ENCODE measurements at places on chromosomes 6 and 20.

DNA sequence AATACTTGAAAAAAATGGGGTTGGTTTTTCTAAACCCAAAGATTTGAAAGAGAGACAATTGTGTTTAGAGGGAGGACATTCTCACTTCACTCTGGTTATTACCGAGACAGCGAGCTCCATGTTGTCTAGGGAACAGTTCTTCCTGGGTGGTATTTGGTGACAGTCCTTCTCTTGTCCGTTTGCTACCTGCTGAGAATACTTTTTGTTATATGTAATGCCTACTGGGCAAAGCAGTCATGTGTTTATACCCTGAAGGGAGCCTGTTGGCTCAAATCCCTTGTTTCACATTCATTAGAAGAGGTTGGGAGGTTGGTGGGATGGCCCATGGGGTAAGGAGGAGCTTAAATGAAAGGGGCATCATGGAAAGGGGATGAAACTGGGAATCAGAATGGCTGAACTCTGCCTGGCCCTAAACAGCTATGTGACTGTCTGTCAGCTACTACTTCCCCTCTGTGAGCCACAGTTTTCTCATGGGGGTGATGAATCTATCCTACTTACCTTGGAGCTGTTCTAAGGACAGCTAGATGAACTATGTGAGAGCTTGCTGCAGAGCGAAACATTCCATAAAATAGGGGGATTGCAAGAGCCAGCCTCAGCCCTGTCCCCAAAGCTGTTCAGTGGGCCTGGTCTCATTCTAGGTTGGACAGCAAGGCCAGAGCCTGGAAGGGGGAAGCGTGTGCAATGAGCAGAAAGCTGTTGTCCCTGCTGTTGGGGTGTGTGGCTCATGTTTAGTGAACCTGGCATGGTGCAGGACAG is 43.5 kb downstream of the FNDC1 start:
- no peak for DNase-seq

GRCh38 chr6:151140767-151141166 is 99.0 kb upstream of the AKAP12 start:
- DNase-seq: no peak

- DNase-seq: no peak
These were observed 144.3 kb upstream of the ZNF184 start for GRCh38 chr6:27617046-27617687.

- no peak for DNase-seq
These were observed 37.2 kb downstream of the CNKSR3 start for GRCh38 chr6:154473324-154473723.

DNA sequence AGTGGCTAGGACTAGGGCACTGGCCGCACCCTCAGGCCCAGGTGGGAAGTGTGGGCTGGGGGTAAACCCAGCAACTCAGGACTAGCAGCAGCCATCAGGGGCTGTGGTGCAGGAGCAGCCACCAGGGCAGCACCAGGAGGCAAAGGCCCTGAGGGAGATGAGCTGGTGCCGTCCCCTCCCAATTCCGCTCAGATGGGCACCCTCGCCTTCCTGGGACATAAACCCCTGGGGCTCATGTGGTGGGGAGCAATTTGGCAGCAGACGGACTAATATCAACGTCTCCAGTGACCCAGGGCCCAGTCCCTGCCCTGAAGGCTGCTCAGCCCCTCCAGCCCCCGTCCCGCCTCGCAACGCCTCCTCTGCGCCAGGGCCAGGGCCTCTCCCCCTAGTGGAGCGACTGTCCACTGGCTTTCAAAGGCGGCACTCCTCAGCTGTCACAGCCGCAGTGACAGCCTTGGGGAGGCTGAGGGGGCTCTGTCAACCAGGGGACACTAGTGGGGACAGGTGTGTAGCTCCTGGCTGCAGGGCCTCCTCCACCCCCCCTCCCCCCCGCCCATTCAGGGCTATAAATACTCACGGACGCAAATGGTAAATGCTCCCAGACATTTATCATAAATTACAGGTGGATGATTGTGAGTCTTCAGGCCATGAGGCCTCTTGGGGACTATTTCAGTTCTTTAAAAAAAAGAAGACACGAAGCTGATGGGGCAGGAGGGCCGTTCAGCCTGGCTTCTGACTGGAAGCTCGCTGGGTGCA is 349.9 kb downstream of the ZFAND3 start:
- no peak for DNase-seq

DNA sequence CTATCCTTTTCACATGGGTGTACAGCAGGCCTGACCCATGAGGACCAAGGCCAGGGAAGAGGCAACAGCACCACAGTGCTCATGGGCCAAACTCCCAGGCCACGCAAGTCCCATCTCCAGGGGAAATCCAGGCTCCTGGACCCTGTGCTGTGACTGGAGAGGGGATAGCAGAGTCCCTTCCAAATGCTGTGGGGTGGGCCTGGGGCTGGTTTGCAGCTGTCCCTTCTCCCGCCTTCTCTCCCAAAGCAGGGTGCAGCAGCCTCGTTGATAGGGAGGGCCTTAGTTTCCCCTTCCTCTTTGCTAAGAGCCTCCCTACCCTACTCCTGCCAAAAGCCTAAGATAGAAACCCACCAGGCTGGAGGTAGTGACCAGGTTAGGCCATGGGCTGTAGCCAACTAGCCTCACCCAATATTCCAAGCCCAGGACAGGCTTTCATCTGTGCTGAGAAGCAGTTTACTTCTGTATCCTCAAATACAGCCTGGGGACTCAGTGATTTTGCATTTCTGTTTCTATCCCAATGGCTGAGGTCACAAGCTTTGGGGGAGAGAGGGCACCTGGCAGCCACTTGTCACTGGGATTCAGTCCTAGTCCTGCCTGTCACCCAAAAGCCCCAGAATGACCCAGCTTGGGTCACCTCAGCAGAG is 1.4 kb downstream of the CTSZ start:
- peak; percentile 15 for DNase-seq

- DNase-seq: peak; percentile 61
These were observed 8.8 kb downstream of the TMEM151B start for GRCh38 chr6:44278774-44279697.

DNA sequence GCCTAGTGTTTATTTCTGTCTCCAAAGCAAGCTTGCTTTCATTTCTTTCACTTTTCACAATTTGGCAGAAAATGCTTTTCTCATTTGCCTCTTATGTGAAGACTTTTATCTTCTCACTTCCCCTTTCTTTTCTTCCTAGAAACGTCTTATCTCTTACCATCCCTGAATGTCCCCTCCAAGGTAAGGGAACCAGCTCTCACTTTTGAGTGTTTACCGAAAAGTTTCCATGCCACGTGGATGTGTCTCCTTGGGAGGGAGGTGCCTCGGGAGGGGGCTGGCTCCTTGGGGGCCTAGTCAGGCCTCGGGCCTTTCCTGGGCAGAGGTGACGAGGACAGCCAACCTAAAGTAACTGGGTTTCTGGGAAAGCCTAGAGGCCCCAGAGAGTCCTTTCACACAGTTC is 127.4 kb downstream of the CD24 start:
- no peak for DNase-seq

DNA sequence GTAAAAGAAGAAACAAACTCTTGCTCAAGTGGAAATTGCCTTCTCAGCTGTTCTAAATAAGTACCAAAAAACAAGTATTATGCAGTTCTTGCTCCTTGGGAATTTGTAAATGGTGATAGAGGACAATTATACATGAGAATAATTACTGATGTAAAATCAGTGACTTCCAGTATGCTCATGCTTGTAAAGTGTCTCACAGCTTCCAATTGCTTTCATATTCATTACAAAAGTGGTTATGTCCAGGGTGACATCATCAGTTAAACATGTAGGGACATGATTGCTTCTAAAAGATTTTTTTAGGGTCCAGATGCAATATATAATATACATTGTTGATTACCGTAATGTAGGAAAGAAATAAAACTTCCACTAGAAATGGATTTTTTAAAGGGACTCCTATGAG is 122.8 kb upstream of the B3GAT2 start:
- DNase-seq: no peak

DNA sequence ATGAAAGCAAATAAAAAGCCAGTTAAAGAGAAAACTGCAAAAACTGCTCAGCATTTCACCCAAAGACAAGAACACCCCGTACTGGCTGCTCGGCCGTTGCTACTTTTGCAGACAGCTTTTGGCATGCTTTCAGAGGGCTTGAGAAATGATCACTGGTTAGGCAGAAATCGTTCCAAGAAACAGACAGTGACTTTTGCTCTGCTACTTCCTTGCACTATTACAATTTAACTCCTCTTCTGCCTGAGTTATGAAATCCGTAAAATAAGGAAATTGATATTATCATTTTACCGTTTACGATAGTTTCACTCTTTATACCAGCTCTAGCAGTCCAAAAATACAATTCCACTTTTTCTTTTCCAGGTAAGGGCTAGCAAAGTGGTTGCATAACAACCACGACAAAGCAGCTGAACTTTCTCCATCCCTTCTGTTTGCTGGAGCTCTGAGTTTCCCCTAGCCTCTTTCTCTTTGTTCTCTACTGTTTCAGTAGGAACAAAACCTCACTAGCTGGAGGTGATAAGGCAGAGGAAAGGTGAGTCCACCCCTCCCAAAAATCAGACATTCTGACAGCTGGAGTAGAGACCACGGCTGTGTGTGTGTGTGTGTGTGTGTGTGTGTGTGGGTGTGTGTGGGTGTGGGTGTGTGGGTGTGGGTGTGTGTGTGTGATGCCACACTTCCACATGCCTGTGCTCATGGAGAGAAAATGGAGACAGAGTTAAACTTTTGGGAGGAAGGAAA is 191.8 kb upstream of the RREB1 start:
- DNase-seq: peak; percentile 53

DNA sequence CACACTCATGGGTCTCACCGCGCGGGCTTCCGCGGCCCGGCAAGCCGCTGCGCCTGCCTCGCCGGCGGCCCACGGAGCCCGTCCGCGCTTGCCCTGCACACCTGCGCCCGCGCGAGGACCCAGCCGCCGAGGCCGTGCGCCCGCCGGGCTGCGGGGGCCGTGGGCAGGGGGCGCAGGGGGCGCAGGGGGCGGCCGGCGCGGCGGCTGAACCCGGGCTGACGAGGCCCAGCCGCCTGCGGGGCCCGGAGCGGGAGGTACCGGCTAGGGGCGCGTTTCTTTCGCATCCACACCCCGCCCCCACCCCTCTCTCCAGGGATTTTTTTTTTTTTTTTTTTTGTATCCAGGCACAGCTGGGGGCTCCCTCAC is 43.8 kb upstream of the OSTM1 start:
- no peak for DNase-seq

DNA sequence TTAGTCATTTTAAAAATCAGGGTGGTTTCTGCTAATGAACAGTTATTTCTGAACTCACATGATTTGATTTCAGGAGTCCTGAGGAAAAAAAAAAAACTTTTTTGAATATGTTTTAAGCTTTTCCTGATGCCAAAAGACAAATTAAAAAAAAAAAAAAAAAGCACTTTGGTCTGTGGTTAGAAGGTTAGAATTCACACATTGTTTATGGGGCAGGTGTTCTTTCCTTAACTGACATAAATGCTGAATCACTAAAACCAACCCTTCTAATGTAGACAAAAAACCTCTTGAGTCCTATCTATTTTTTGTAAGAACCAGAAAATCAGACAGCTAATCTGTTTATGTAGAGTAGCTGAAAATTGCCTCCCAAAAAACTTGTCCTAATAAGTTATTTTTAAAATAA is 20.4 kb downstream of the THEMIS start:
- DNase-seq: no peak

DNA sequence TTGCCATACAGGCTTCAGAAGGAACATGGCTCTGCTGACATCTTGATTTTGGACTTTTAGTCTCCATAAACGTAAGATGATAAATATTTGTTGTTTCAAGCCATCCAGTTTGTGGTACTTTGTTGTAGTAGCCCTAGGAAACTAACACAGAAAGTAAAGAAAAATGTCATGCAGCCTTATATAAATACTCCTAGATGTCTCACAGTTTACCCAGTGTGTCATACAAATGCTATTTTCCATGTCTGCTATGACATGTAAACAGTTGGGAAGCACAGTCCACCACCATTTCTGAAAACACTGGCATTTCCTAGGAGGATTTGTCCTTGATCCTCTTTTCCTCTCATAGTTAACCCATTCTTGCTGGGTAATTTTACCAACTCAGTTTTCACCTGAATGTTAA is 30.6 kb upstream of the ME1 start:
- no peak for DNase-seq

- no peak for DNase-seq
These were observed 17.2 kb downstream of the STK35 start for GRCh38 chr20:2118783-2119182.

- no peak for DNase-seq
These were observed 55.5 kb downstream of the CYB5R4 start for GRCh38 chr6:83914953-83915352.

DNA sequence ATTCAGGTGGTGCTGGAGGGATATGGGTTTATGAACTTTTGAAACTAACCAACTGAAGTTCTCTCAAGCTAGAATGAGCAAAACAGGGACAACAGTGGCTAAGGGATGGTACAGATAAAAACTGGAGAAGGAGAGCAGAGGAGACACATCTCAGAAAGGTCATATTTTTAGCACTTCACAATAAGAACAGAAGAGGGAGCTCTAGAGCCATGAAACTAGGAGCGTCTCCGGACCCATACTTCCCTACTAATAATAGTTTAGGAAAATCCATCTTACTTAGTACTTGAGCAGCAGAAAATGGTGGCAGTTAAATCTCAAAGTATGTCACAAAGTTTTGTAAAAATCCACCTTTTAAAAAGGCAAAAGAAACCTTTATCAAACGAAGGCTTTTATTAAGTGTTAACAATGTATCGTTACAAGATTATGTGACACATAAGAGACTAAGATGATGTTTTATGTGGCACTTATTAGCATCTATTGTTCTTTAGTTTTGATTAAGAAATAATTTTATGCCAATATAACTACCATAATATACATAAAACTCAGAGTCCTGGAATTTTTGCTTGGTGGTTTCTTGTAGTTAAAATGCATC is 278.6 kb downstream of the TBC1D32 start:
- peak; percentile 65 for DNase-seq
